Iris pigment epithelial cell (primary cell): ENCODE measurements at places on chromosomes 6 and 20.

- DNase-seq, result no peak
These were observed 6.3 kb upstream of the SMIM28 start for GRCh38 chr6:138371452-138371711.

- no peak for DNase-seq
These were observed 84.2 kb downstream of the THEMIS start for GRCh38 chr6:127816643-127817042.

DNA sequence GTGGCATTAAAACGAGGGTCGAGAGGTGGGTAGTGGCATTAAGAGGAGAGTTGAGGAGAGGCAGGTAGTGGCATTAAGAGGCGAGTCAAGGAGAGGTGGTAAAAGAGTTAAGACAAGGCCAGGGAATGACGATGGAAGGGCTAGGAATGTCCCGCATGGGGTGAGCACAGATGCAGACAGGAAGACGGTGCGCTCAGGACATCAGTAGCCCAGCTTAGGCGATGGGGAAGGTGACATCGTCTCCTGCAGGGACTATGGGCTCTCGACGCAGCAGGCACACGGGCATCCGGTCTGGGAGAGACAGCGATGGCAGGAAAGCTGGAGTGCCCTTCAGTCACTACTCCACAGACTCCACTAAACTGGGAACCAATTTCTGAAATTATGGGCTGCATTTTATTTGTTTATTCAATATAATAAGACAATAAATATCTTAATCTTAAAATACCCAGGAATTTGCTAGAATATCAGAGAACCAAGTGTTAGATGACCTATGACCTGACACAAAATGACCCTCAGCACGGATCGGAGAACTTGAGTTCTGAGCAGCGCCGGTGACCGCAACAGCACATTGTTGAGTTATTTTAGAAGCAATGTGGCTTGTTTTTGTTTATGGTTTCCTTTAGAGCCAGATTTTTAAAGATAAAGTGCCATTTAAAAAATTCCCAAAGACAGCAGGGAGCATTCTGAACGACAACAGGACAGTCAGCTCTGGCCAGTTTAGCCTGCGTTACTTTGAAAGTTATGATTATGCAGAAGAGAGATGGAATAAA, 177.7 kb downstream of the SMOC2 start:
- DNase-seq, result no peak

GRCh38 chr20:45316150-45317080, 8.3 kb upstream of the MATN4 start:
- DNase-seq, result no peak

- no peak for DNase-seq
These were observed 30.8 kb downstream of the FOXC1 start for GRCh38 chr6:1640476-1640875.

GRCh38 chr20:45857882-45858216, 435 bp downstream of the ZSWIM3 start:
- DNase-seq, result peak; percentile 24

GRCh38 chr20:49276161-49276960, 1.5 kb downstream of the ZNFX1 start:
- DNase-seq, result peak; percentile 75

- no peak for DNase-seq
These were observed 4.1 kb downstream of the BMP7 start for GRCh38 chr20:57262301-57262700.

DNA sequence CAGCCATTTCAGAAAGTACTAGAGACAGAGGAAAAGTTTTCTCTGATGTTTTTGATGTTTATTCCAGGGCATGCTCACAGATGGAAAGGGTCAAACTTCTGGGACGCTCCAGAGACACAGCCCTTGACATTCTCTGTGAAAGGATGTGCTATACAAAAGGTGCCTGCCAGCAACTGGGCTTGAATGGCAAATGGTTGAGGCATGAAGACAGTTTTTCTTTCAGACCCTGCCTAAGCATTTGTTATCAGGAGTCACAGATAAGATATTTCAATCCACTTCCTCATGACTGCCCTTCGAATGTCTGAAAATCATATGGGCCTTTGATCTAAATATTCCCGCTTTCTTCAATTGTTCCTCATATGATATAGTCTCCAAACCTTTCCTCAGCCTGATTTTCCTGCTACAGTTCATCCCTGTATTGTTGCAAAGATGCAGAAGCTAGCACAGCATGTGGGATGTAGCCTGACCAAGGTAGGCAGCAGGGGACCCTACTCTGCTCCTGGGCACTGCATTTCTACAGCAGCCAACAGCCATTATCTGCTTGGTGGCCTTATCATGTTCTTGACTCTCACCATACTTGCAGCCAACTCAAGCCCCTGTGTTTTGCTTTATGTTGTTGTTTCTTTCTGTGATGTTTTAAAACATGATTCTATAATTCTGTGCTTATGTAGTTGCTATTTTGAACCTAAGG, 14.6 kb upstream of the TXLNB start:
- no peak for DNase-seq

DNA sequence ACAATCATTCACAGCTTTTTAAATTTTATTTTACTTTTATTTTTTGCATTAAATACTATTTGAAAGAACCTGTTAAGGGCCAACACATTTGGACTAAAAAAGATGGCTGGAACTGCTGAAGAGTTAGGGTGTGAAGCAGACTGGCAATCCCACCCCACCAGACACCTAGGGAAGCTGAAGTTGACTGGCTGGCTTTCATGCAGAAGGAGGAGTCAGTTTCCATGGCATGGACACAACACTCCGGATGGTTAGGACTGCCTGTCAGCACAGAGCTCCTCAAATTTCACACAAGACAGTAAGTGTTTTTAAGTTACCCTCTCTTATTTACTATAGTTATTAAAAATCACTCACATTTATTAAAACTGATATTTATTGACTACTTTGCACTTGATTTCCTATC, at the start of gene ANKRD66:
TSS of gene ANKRD66 (plus strand) at position 238 of the 400 bp plus-strand sequence. CDS start 5,016 bp downstream, outside the sequence.
- no peak for DNase-seq

- peak; percentile 86 for DNase-seq
These were observed 254.4 kb downstream of the NRN1 start for GRCh38 chr6:5752391-5752680.

DNA sequence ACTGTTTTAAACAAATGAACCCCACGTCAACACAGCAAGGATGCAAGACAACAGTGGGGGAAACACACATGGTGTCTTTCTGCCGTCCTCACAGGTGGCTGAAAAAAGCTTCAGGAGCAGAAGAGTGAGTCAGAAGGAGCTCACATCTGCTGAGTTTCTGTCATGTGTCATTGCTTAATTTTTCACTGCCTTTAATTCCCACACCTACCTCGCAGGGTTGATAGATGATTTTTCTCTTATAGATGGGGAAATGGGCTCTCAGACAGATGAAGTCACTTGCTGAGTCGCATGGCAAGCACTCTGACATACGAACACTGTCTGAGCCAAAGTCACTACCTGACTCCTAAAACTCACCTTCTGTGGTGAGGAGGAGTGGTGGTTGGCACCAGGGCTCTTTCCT, 28.3 kb upstream of the CARMIL1 start:
- peak; percentile 43 for DNase-seq

DNA sequence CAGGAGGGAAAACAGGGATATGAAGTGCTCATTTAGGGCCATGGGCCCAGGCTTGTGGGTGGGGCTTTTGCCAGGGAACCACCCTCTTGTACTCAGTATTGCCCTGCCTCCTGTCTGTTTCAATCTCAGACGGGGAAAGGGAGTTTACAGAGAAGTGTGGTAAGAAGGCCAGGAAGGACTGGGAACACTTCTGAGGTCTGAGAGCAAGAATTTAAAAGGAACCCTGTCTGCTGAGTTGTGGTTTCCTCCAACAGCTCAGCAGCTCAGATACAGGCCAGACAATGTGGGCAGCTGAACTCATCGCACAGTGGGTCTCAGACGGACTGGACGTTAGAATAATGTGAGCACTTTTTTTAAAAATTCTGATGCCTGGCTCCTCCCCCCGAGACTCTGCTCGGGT, 354.1 kb upstream of the ARID1B start:
- peak; percentile 10 for DNase-seq

GRCh38 chr20:50730765-50731054, 670 bp upstream of the PARD6B start:
- DNase-seq, result no peak

- peak; percentile 22 for DNase-seq
These were observed 13.0 kb upstream of the MRPS10 start for GRCh38 chr6:42230345-42231321.

- DNase-seq, result no peak
These were observed 106.5 kb downstream of the MMS22L start for GRCh38 chr6:97176468-97176867.
